Progenitor cell of endocrine pancreas (in vitro differentiated cells): ENCODE measurements at places on chromosomes 12 and 14. TPM values are rescaled to one million over a fixed set of nuclear protein-coding genes. Genes with fewer than 3 reads are reported as not detected.

The ACRBP gene
- 5.0 and 5.6 TPM in 2 replicates for total RNA-seq

The ASCL1 gene
- total RNA-seq, result 8.3 and 8.4 TPM in 2 replicates

GRCh38 chr12:88188180-88188579, 46.1 kb downstream of the TMTC3 start:
- no peak for DNase-seq

- no peak for DNase-seq
These were observed 328.9 kb downstream of the TMTC2 start for GRCh38 chr12:83015390-83016217.

DNA sequence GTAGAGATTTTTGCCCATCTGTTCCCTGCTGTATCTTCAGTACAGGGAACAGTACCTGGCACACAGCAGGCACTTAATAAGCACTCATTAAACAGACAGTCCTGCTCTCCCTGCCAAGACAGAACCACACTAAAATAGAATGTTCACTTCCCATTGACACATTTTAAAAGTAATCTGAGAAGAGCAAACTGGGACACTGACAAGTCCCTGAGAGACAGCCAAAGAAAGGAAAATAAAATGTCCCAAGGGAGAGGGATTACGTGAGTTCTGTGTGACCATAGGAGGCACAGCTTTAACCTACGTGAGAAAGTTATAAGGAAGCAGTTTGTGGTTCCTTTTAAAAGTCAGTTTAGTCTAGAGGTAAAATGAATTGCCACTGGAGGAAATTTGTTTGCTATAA, 43.9 kb upstream of the SYCP3 start:
- DNase-seq, result no peak
